Naive thymus-derived CD4-positive, alpha-beta T cell (primary cell): ENCODE measurements at places on chromosomes 7 and 10.

DNA sequence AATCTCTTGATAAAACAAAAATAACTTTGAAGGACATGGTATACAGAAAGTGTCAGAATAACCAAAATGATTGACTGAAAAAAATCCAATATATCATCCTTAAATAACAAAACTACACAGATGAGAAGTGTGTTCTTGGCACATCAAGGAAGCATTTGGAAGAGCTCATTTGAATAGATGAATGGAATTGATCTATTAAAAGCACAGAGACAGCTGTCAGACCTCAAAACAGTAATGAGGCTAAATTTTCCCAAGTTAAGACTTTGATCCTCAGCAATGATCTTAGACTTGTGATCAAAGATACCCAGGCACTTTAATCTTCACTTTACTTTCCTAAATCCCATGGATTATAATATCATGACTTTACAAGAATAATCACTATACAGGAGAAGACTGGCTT, 395.4 kb upstream of the NFE2L3 start:
- no peak for DNase-seq

GRCh38 chr7:4951903-4952636, 6.9 kb downstream of the MMD2 start:
- no peak for DNase-seq

GRCh38 chr10:119231654-119232053, 24.3 kb downstream of the GRK5 start:
- no peak for DNase-seq

DNA sequence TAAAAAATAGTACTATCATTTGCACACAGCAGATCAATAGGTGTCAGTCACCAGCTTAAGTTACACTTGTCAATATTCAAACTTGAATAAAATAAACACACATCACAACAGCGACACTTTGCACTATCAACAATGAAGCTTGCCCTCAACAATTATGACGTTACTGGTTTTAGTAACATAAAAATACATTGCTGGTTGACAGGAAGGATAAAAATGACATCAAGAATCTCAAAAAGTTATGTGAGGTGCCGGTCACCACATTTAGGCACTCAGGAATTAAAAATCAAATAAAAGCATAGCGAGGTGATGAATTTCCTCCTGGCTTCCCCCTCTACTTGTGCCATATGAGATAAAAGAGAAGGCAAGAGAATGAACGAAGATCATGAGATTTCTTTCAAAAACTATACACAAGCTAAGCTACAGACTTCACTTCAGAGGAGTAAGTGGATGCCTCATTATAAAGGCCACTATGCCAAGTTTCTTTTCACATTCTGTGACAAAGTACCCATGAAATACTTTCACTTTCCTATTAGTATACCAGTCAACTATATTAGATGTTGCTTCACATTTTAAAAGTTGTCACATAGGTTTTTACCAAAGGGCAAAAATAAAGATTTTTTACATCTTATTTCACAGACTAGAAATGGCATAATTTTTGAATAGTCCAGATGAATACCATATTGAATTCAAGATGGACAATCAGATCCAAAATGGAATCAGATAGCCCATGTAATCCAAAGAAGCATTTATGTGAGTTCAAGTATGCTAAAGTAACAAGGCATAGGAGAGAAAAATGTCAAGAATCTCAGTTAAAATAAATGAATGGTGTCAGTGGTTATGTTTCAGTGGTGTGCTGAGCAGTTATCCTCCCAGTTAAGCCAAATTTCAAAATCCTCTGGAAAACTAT, 3.6 kb downstream of the CCDC71L start:
- no peak for DNase-seq

- DNase-seq, result no peak
Measured at GRCh38 chr7:47600199-47601118, 18.5 kb upstream of the TNS3 start.

- no peak for DNase-seq
Measured at GRCh38 chr10:130493446-130494145, 357.4 kb downstream of the GLRX3 start.

GRCh38 chr10:22588462-22588861, 125.9 kb downstream of the PIP4K2A start:
- no peak for DNase-seq

GRCh38 chr7:66418537-66418936, 210.1 kb upstream of the KCTD7 start:
- no peak for DNase-seq

- DNase-seq, result no peak
Measured at GRCh38 chr10:14653271-14654161, 121.2 kb downstream of the FAM107B start.

GRCh38 chr10:122323941-122324675, 50.4 kb upstream of the PLEKHA1 start:
- no peak for DNase-seq

- DNase-seq, result no peak
Measured at GRCh38 chr7:17056491-17057142, 174.8 kb upstream of the AGR3 start.

GRCh38 chr7:110397927-110398660, 692.8 kb upstream of the LRRN3 start:
- no peak for DNase-seq

- DNase-seq, result no peak
Measured at GRCh38 chr10:130048081-130048480, 62.5 kb downstream of the C10orf143 start.

GRCh38 chr7:129793506-129794310, 159.1 kb downstream of the UBE2H start:
- no peak for DNase-seq

DNA sequence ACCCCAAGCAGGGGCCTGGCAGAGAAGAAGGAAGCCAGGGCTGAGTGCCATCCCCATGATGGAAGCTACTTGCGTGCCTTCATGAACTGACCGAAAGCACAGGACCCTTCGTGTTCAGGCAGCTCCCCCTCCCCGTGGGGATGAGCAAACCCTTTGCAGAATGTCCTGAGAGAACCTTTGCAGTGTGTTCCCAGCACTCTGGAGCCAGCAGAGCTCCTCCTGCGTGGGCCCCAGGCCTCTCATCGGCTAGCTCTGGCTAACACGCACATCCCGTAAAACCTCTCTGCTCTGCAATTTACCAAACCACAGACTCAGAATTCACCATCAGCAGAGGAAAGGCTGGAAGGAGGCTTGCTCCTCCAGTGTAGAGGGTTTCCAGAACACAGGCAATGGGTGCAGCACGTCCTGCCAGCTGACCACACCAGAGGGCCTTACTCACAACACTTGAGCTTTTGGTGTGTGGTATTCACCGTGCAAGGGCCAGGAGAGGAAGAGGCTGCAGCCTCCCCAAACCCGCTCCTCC, 3.1 kb downstream of the SH3PXD2A start:
- DNase-seq, result no peak

DNA sequence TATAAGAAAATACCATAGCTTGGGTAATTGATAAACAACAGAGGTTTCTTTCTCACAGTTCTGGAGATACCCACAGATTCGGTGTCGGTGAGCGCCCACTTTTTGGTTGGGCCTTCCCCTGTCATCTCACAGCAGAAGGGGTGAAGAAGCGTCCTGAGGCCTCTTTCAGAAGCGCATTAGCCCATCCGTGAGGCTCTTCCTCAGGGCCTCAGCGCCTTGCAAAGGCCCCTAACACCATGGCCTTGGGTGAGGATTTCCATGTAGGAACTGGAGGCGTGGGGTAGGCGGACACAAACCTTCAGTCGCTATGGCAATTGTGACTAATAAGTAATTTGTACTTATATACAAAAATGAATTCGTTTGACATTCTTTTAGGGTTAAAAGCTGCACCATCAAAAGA, 316.0 kb downstream of the PTPRN2 start:
- DNase-seq, result no peak

DNA sequence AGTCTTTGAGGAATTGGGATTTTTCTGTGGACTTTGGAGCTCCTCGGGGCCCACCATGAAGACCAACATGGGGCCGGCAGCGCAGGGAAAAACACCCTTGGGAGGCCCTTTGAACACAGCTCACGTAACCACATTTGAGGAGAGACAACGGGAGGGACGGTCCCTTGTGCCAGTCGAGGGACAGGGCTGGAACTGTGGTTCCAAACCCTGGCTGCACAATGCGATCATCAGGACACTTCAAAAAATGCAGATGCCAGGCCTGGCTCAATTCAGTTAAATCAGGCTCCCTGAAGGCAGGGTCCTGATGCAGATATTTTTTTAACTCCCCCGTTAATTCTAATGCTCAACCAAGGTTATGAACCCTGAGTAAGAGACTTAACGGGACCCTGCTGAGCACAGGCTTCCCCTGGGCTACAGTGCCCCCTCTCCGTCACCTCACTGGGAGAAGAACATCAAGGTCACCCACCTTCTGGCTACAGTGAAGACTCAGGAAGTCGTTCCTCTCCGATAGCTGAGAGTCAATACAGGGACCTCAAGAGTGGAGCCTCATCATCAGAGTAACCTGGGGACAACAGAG, 30.4 kb downstream of the LYZL1 start:
- no peak for DNase-seq

GRCh38 chr10:58335306-58336005, 650 bp downstream of the UBE2D1 start:
- DNase-seq, result peak; percentile 17

DNA sequence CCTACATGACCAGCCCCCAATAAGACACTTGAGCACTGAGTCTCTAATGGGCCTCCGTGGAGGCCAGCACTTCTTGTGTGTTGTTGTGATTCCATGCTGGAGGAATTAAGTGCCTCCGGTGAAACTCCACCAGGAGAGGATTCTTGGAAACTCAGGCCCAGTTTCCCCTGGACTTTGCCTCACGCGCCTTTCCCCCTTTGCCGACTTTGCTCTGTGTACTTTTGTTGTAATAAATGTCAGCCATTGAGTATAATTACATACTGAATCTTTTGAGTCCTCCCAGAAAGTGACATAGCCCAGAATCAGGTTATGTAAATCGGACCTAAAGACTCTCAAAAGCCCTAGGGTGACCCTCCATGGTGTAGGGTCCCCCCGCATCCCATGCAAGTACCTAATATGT, 82.4 kb downstream of the DLG5 start:
- DNase-seq, result no peak

DNA sequence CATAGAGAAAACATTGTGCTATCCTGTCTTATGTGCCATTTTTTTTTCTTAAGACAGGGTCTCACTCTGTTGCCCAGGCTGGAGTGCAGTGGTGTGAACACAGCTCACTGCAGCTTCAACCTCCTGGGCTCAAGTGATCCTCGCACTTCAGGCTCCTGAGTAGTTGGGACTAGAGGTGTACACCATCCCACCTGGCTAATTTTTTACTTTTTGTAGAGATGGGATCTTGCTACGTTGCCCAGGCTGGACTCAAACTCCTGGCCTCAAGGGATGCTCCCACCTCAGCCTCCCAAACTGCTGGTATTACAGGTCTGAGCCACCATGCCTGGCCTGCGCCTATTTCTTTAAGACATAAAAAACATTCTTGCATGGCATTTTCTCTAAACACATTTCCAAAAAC, 20.6 kb downstream of the LYZL1 start:
- no peak for DNase-seq

DNA sequence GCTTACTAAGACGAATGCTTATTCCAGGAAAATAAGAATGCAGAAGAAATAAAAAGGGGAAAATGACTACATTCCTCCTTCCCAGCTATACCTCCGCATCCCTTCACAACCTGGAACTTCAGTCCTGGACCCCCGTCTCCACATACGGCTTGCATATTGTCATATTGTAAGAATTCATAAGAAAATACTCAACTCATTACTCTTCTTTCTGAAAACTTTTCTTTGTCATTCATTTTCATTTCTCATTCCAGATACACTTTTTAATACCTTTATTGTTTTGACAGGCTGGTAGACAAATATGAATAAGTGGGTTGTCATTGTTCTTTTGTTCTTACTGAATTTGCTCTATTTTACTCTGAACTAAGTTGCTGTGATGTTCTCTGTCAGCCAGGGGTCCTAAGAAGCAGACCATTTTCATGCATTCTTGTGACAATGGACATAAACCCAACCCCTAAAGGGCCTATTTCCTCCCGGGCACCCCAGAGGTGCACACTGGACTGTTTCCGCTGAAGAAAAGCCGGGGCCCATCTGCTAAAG, 23.3 kb upstream of the SFTPA2 start:
- DNase-seq, result no peak

GRCh38 chr10:79079490-79080355, 11.0 kb downstream of the ZMIZ1 start:
- no peak for DNase-seq

DNA sequence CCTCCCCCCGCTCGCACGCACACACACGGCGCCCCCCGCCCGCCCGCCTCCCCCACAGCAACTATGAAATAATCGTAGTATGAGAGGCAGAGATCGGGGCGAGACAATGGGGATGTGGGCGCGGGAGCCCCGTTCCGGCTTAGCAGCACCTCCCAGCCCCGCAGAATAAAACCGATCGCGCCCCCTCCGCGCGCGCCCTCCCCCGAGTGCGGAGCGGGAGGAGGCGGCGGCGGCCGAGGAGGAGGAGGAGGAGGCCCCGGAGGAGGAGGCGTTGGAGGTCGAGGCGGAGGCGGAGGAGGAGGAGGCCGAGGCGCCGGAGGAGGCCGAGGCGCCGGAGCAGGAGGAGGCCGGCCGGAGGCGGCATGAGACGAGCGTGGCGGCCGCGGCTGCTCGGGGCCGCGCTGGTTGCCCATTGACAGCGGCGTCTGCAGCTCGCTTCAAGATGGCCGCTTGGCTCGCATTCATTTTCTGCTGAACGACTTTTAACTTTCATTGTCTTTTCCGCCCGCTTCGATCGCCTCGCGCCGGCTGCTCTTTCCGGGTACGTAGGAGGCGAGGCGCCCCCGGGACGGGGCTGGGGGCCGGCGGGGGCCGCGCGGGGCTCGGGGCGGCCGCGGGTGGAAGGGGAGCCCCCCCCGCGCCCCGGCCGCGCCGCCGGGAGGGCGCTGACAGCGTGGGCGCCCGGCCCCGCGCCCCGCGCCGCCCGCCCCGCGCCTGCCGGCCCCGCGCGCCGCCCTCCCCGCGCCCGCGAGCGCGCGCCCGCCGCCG, 441 bp downstream of the BMI1 start:
- DNase-seq, result peak; percentile 65

DNA sequence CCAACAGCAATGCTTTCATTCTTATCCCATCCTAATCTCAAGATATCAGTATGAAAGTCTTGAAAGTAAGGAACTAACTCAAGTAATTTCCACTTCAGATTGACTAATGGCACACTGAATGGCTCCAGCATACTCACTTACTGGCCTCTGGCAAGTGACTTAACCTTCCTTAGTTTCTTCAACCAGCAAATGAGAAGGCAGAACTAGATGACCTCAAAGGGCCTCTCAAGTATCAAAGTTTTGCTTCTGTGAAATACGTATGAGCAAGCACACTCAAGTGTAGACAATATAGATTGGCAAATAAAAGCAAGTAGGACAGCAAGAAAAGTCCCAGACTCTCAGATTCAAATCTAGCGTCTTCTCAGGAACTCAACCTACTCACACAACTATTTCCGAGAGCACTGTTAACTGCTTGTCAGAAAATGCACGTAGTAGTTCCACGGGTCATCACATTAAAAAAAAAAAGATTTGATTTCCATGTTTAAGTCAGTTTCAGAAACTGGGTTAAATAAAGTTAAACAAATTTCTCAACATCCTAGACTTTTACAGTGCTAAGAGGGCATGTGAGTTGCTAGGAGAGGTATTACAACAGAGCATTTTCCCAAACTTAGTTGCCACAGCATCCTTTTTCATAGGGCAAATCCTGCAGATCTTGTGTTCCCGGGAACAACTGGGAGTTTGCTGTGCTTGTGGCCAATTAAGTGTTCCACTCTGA, 276.9 kb upstream of the KLF14 start:
- no peak for DNase-seq

GRCh38 chr10:7188456-7189050, 222.3 kb downstream of the SFMBT2 start:
- DNase-seq, result no peak
